ENCODE measurements at places on chromosomes 1 and 21.

GRCh38 chr1:58996341-58997059, 212.7 kb upstream of the JUN start:
- no peak for DNase-seq

- DNase-seq = peak; percentile 92
Measured at GRCh38 chr1:204565617-204566582, 49.7 kb downstream of the MDM4 start.

DNA sequence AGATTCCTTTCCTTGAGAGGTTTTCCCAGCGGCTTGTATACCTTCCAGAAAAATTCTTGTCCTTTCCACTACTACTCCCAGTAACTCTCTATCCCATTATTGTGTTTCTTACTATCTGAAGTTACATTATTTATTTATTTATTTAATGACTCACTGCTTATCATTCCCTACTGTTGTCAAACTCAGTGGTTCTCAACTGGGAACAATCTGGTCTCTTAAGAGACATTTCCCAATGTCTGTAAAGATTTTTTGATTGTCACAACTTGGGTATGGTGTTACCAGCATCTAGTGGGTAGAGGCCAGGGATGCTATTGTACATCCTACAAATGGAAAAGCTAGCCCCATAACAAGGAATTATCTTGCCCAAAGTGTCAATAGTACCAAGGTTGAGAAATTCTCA, 771.5 kb upstream of the ADGRL2 start:
- no peak for DNase-seq

DNA sequence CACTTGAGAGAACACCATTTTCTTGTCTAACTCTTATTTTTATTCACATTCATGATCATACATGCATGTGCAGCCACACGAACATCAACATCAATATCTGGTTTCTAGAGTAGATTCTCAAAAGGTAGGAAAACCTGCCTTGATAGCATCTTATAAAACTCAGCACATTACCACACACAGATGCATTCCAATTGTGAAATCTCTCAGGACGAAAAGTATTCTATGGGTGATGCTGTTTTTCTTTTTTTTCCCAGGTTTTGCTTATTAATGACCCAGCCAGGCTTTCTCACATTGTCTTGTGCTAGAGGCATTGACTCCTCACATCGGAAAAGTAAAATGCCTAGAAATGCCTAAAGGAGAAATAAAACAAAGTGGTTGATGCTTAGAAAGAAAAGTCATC, 562.8 kb downstream of the KIF26B start:
- DNase-seq = no peak

DNA sequence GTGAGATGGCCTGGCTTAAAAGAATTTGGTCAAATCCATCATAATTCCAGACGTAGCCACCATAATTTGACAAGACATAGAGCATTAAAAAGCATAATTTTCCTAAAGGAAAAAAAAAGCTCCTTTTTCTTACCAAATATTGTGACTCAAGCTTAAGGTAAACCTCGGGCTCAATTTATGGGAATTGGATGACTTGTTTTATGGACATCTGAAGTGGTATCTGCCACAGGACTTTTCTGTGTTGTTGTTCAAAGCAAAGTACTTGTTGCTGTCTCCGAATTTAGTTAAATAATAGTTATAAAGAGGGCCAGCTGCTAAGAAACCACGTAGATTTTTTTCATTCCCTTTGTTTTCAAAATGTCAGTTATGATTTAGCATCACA, 1.1 kb downstream of the MPZL1 start:
- no peak for DNase-seq

- no peak for DNase-seq
Measured at GRCh38 chr1:202288177-202288576, 53.6 kb downstream of the UBE2T start.

- no peak for DNase-seq
Measured at GRCh38 chr1:241615043-241615974, 24.9 kb downstream of the CHML start.

DNA sequence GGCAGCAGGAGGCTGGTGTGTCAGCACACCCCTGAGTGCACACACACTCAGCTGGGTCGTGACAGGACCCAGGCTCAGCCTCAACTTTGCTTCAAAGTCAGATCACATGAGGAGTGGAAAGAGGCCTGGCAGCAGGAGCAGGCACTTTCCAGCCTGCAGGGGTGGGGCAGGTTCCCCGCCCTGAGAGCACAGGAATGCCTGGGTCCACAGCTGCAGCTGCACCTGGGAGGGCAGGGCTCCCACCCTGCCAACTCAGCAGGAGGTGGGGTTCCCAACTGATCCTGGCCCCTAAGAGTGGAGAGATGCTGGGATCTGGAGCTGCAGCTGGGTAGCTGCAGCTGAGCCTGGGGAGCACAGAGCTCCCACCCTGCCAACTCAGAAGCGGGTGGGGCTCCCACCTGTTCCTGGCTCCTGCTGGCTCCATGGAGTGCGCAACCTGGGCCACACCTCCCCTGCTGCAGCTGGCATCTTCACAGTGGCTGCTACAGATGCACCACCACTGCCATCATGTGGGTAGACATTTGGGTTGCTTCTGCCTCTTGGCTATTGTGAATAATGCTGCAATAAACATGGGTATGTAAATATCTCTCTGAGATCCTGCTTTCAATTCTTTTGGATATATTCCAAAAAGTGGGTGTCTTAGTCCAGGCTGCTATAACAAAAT, 415.4 kb downstream of the TTLL7 start:
- DNase-seq = no peak

DNA sequence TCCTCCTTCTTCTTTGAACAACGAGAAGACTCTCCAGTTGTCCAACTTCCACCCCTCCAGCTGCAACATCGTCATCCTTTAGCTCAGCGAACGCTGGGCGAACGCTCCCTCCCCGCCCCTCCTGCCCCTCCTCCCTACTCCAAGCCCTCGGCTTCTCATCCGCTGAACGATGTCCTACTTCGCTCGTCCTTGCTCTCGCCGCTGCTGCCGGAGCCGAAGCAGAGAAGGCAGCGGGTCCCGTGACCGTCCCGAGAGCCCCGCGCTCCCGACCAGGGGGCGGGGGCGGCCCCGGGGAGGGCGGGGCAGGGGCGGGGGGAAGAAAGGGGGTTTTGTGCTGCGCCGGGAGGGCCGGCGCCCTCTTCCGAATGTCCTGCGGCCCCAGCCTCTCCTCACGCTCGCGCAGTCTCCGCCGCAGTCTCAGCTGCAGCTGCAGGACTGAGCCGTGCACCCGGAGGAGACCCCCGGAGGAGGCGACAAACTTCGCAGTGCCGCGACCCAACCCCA, at the start of gene BCAN:
TSS of gene BCAN (plus strand) at position 357 of the 504 bp plus-strand sequence. CDS start 3,938 bp downstream, outside the sequence.
- peak; percentile 51 for DNase-seq

- peak; percentile 76 for DNase-seq
Measured at GRCh38 chr1:21857142-21857839, 45.2 kb downstream of the LDLRAD2 start.

DNA sequence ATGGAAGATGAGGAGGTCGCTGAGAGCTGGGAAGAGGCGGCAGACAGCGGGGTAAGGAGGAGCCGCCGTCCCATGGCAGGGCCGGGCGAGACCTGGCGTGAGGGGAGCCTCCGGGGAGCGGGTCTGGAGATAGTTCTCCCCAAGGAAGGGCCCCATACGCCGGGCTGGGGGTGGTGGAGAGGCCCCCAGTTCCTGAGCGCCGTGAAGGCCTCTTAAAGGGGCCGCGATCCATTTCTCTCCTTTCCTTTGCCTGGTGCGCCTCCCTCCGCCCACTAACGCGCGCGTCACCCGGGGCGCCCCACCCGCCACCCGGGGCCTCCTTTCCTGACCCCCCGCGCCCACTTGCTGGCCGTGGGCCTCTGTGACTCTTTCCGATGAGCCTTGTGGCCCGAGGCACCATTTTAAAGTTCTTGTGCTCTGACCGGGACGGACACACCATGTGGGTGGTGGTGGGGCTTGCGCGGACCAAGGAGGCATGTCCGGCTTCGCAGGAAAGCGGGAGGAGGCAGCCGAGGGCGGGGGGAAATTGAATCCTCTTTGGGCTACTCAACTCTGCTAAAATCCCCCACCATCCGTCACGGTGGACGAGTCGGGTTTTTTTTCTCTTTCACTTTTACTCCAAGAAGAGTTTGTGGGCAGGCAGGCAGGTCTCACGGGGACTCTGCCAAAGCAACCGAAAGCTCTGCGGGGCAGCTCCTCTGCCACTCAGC, 371 bp downstream of the SZRD1 start:
- DNase-seq = peak; percentile 91

- DNase-seq = no peak
Measured at GRCh38 chr1:40634901-40635655, 30.4 kb downstream of the RIMS3 start.

- no peak for DNase-seq
Measured at GRCh38 chr1:168696125-168696760, 32.8 kb downstream of the DPT start.

DNA sequence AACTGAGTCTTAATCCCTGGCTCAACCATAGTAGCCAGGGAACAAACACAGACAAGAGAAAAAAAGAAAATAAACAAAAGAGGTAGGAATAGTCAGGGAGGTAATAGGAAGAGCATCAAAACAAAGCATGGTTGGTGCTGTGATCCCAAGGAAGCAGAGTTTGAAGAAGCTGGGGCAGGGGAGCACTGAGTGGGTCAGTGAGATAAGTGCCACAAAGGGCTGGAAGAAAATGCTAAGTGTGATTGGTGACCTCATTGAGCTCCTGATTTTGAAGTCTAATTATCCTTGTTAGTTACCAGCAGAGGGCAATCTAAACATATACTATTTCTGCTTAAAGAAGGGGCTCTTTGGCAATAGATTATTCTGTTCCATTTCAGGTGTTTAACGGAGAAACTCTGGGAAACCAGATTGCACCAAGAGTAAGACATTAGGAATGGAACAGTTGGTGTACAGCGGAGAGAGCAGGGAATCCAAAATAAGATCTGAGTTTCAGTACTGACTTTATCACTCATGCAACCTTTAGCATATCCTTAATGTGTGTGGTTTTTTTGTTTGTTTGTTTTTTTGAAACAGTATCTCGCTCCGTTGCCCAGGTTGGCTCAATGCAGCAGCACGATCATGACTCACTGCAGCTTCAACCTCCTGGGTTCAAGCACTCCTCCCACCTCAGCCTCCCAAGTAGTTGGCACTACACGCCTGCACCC, 30.7 kb upstream of the KIAA1614 start:
- DNase-seq = peak; percentile 70

DNA sequence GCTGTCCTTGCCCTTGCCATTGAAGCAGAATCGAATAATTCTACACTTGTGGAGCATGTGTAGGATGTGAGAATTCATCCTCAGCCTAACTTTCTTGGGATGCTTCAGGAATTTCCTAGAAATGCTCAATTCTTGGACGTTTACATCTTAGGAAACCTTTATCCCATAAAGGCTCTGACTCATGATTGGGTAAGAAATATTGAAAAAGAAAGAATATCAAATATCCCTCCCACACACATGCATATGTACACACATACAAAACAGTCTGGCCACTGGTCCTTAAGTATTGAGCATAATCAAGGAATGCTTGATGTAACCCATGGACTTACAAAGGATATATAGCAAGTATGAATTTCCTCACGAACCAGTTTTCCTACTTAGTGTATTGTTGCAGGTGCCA, 83.9 kb upstream of the IPO9 start:
- no peak for DNase-seq

- peak; percentile 37 for DNase-seq
Measured at GRCh38 chr1:219587801-219588561, 24.9 kb downstream of the ZC3H11B start.

DNA sequence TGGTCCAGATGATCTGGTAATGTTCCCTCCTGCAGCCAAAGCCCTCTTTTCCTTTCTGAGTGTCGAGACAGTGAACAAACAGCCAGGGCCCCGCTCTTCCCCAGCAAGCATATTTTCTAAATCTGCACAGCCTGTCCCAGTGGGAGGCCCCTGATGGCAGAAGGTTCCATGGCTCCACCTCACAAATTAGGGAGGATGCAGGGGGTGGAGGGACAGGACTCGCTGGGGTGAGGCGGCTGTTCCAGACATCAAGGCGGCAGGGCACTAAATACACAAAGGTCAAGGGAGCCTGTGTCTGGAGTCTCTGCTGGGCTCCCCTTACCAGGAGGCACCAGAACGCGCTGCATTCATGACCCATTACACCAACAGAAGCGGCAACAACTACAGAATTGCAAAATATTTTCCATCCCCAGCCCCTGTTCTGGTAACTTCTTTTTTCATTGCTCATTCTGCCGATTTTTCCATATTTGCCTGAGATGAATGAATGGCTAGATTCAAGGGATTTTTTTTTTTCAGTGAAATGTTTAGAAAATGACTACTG, 27.0 kb upstream of the PRELP start:
- DNase-seq = peak; percentile 62

- no peak for DNase-seq
Measured at GRCh38 chr1:168531615-168532345, 12.0 kb downstream of the XCL2 start.

DNA sequence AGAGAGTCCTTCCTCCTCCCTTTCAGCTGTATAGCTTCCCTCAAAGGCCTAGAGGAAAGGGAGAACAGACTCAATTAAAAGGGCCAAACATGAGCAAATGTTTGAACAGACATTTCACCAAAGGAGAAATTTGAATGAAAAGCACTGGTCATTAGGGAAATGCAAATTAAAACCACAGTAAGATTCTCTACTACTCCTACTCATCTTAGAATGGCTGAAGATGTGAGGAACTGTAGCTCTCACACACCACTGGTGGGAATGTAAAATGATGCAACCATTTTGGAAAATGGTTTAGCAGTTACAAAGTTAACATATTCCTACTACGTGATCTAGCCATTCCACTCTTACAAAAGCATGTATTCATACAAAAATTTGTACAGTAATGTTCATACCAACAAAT, 253.0 kb upstream of the HOOK1 start:
- DNase-seq = no peak

DNA sequence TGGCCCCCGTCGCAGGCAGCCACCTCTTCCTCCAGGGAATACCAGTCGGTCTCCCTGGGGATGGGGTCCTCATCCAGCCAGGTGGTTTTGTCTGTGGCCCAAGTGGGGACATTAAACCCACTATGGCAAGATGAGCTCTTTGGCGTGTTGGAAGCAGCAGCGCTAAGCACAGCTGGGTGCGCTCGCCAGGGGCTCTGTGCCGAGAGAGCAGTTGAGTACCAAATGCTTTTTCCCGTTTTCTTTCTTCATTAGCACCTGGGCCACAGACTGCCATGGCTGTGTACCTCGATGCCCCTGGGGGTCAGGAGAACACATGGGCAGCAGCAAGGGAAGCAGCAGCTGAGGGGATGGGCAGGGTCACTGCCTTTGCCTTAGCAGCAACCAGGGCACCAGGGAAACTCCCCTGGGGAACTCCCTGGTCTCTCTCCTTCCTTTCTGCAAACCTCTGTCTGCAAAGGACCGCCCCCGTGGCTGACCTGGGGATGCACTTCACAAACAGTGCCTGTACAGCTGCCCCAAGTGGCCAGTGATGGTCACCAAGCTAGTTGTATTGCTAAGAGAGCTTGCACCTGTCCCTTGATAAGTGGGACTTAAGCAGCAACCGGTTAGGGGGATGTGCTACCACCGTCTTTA, 31.1 kb downstream of the EDARADD start:
- no peak for DNase-seq

- peak; percentile 65 for DNase-seq
Measured at GRCh38 chr21:34335316-34335715, 28.5 kb upstream of the KCNE2 start.

DNA sequence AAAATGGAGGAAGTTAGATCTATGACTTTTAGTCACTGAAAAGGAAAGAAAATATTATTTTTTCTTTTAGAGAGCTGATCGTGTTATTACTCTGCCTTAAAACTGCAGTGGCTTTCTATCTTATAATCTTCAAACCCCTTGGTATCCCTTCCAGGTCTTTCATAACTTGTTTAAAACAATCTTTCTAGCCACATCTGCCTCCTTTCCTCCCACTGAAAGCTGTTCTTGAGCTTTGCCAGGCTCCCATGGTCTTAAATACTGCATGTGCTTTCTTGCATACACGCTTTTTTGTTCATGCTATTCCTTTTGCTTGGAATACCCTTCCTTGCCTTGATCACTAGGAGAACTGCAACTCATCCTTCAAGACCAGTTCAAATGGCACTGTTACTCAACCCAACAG, 65.9 kb upstream of the GADD45A start:
- no peak for DNase-seq

Measured in AG20443 (cell line).